Hepatocyte (in vitro differentiated cells): ENCODE measurements at places on chromosomes 6 and 20. TPM values are rescaled to one million over a fixed set of nuclear protein-coding genes. Genes with fewer than 3 reads are reported as not detected.
A peak's percentile ranks its signal among the peaks of the same experiment; 100 is the strongest.

The KCNK5 gene
- polyA plus RNA-seq, result 6.6 and 10.7 TPM in 2 replicates

GRCh38 chr20:61135968-61136367 lies 116.1 kb upstream of the CDH4 start:
- DNase-seq, result no peak

The MEI4 gene
- not detected in 2 replicates for polyA plus RNA-seq

The DXO gene
- polyA plus RNA-seq, result 39.3 and 43.8 TPM in 2 replicates

- peak; percentile 27 for DNase-seq
Observed at GRCh38 chr6:27297857-27298730, 14.0 kb downstream of the POM121L2 start.

- no peak for DNase-seq
Observed at GRCh38 chr6:43280234-43280633, 17.8 kb upstream of the SLC22A7 start.

DNA sequence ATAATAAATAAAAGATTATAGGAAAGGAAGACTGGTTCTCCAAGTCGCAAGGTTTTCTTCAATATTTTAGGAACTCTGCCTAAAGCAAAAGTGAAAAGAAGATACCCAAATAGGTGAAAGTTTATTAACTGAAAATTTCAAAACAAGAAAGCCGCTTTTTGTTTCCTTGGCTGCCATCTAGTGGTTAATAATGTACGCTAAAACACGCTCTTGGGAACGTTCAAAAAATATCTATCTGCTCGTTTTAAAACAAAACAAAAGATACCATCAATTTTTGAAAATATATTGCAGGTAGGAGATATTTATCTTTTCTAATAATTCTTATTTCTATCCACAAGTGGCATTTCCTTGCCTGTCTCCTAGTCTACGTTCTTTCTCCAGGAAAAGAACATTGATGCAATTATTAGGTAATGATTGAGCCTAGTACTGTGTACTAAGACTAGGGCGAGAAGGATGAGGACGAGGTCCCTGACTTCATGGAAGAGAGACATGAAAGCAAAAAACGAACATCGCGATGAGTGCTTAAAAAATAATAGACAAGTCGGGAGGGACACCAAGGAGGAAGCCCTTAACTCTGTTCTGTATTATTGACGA lies 97.2 kb downstream of the SPTLC3 start:
- DNase-seq, result peak; percentile 57

DNA sequence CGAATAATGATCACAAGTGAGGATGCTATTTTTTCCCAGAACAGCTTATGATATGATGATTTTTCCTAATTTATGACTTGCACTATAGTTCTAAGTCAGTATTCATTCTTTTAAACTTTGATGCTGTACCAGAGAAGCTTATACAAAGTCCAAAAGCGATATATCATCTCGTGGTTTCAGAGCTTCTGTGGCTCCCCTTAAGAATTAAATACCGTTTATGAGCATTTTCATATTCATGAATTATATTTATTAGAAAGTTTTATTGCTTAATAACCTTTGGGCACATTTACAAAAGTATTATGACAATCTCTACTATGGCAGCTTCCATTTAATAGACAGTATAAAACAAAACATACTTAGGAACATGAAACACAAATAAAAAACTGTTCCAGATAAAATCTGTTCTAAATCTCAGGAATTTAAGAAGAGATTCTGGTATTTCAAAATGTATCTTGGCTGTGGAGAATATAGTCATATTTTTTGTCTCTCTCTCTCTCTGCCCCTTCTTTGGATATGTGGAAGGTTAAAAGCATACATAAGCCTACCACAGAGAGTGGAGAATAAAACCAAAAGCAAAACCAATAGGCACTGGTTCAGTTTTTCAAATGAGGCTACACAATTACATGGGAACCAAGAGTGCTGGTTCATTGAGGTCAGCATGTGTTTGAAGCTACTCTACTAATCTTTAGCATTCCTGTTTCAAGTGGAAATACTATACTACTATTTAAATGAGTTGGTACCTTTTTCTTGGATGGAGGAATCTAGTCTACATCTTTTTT lies 884.5 kb upstream of the GJE1 start:
- DNase-seq, result no peak

The TMEM244 gene
- not detected in 2 replicates for polyA plus RNA-seq

The HTR1E gene
- polyA plus RNA-seq, result 3.4 and 4.3 TPM in 2 replicates

DNA sequence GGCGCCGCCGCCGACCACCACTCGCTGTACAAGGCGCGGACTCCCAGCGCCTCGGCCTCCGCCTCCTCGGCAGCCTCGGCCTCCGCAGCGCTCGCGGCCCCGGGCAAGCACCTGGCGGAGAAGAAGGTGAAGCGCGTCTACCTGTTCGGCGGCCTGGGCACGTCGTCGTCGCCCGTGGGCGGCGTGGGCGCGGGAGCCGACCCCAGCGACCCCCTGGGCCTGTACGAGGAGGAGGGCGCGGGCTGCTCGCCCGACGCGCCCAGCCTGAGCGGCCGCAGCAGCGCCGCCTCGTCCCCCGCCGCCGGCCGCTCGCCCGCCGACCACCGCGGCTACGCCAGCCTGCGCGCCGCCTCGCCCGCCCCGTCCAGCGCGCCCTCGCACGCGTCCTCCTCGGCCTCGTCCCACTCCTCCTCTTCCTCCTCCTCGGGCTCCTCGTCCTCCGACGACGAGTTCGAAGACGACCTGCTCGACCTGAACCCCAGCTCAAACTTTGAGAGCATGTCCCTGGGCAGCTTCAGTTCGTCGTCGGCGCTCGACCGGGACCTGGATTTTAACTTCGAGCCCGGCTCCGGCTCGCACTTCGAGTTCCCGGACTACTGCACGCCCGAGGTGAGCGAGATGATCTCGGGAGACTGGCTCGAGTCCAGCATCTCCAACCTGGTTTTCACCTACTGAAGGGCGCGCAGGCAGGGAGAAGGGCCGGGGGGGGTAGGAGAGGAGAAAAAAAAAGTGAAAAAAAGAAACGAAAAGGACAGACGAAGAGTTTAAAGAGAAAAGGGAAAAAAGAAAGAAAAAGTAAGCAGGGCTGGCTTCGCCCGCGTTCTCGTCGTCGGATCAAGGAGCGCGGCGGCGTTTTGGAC lies 2.0 kb downstream of the SOX4 start:
- peak; percentile 44 for DNase-seq

DNA sequence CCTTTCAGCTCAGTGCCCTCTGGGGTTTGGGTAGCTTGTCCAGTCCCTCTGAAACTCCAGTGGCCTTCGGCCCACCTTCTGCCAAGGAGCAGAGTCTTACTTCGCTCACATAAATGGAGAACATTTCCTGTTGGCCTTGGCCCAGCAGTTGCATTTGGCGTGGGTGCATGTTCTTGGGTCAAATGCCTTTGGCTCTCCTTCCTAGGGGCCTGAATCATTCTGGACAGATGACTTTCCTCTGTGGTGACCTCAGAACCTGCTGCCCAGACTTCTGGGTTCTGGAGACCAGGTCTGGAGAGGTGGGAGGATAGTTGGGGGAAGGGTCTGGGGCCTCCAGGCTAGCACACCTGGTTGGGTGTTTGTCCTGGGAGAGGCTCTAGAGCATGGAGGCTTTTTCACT lies 29.3 kb downstream of the BCAS4 start:
- DNase-seq, result no peak

GRCh38 chr6:25279748-25280343 lies 672 bp downstream of the CARMIL1 start:
- DNase-seq, result peak; percentile 51

The TASP1 gene
- 12.9 and 13.7 TPM in 2 replicates for polyA plus RNA-seq

DNA sequence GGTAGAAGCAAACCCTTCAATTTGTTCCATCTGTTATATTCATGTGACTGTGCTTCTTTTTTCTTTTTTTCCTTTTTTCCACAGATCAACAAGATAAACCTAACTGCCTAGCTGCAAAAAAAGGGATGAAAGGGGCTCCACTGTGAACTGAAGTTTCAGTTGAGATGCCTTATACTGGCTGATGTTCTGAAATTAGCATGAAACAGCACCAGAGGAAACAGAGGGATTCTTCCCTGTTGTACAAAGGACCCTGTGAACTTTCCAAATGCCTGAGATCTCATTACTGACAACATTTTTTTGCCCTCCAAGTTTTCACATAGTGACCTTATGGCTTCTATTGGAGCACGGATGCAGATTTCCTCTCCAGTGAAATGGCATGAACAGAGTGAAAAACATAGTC lies 302.7 kb upstream of the TFAP2D start:
- DNase-seq, result no peak

The TMEM170B gene
- 0.82 and 1.4 TPM in 2 replicates for polyA plus RNA-seq

GRCh38 chr20:34824452-34824805 lies 1.0 kb downstream of the NCOA6 start:
- DNase-seq, result peak; percentile 81

DNA sequence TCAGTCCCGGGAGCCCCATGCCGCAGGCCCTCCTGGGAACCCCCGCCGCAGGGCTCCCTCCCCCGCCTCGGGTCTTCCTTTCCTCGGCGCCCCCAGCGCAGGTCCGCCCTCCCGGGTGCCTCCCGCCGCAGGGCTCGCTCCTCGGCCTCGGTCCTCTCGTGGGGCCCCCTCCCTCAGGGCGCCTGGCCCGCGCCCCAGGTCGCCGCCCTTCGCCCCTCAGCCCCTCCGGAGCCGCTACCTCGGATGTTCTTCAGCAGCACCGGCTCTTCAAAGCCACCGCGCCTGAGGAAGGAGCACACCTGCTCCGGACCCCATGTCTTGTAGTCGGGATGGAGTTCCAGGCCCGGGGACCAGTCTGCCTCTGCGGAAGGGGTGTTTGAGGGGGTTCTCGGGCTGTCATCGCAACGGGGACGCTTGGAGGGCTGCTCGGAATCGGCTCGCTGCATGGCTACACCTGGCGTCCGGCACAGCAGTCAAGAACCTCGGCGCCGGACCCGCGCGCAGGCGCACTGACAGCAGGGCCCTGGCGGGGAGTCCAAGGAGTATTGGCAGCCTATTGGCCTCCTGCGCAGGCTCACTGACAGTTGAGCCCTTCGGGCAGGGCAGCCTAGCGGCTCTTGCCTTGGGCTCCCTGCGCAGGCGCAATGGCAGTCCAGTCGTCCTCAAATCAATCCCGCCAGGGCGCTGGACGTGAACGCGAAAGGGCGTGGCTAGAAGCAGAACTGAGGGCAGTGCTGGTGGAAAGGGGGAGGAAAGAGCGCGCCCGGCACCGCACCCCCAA lies at the start of gene SAMHD1:
Gene SAMHD1 (minus strand): TSS at position 511 of the 781 bp plus-strand sequence. CDS start 65 bp downstream, at position 446.
- peak; percentile 98 for DNase-seq

The RGS17 gene
- 0.27 and 0.52 TPM in 2 replicates for polyA plus RNA-seq

GRCh38 chr20:48453477-48454093 lies 374.2 kb downstream of the PREX1 start:
- DNase-seq, result no peak

- DNase-seq, result no peak
Observed at GRCh38 chr20:33667245-33667675, 517 bp downstream of the ACTL10 start.

DNA sequence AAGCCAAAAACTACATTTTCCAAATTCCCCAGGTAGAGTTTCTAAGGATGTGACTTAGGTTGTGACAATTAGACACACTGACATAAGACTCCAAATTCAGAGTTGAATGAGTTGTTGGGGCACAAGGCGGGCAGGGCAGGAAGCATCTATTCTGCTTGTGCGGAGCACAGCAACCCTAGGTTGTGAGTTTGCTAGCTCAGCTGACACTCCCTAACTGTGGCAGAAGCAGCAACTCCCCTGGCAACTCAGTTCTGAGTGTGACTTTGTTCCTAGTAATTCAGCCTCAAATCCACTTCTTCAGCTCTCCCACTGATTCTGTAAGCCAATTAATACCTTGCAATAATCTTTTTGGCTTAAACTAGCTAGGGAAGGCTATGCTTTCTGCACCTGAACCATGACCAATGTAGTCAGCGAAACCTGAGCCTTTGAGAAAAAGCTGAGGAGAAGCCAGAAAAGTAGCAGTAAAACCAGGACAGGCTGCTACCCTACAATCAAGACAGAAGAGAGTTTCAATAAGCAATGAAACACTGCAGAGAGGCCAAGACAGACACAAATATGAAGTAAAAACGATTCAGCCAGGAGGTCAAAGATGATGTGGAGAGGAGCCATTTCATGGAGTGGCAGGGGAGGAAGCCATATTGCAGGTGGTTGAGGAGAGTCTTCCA lies 30.0 kb upstream of the PAQR8 start:
- DNase-seq, result no peak

DNA sequence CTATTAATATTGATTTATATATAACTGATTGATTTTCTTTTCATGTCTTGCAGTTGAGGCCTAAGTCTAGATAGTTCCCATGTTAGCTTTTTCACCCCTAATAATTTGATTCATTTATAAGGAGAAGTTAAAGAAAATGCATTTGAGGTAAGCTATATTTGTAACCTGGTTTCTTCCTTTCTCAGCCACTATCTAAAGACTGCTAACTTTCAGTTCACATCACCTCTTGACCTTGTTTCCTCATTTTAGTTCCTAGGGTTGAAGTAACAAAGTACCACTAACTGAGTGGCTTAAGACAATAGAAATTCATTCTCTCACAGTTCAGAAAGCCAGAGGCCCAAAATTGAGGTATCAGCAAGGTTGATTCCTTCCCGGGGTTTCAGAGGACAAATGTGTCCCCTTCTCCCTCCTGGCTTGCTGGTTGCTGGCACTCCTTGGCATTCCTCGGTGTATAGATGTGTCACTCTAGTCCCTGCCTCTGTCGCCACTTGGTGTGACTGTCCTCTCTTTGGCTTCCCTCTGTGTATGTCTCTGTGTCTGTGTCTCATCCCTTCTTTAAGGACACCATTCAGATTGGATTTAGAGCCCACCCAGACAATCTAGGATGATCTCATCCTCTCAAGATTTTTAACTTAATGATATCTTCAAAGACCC lies 55.9 kb upstream of the C20orf144 start:
- no peak for DNase-seq

DNA sequence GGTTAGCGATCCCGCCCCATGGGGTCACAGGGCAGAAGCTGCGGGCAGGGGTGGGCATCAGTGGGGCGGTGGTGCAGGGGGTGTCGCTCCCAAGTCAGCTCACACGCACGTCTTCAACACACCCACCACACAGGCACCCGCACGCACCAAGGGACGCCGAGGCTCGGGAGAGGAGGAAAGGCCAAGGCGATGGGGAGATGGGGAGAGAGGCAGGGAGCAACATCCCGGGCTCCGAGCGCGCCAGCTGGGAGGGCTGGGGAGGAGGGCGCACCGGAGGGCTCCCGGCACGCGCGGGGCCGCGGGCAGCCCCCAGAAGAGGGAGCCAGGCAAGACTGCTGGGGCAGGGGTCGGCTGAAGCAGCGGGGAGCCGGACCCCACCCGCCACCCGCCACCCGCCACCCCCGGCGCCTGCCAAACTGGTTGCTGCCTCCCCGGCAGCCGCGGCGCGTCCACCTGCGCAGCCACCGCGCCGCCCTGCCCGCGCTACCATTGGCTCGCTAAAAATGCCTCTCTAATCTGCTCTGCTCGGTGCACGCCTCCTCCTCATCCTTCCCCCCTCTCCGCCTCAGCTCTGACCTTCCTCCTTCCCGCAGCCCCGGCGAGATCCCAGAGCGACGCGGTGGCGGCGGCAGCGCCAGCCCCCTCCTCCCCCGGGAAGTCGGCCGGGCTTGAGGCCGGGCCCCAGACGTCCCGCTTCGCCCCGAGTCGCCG lies at the start of gene PACSIN1:
Gene PACSIN1 (plus strand): TSS at position 546 of the 711 bp plus-strand sequence. CDS start 60,230 bp downstream, outside the sequence.
- DNase-seq, result peak; percentile 38

The OR2B6 gene
- polyA plus RNA-seq, result 0.17 TPM in 1 of 2 replicates, not detected in the other

The CPNE1 gene
- 91.1 and 93.4 TPM in 2 replicates for polyA plus RNA-seq

GRCh38 chr6:70131528-70131927 lies 171.4 kb downstream of the COL9A1 start:
- no peak for DNase-seq

The SYCP2L gene
- polyA plus RNA-seq, result 0.37 and 1.3 TPM in 2 replicates
